ENCODE measurements at places on chromosomes 4 and X. TPM values are rescaled to one million over a fixed set of nuclear protein-coding genes. Genes with fewer than 3 reads are reported as not detected.

Gene BANK1
- total RNA-seq = 0.98 TPM

Gene TMPRSS11E
- total RNA-seq = 1.3 TPM

DNA sequence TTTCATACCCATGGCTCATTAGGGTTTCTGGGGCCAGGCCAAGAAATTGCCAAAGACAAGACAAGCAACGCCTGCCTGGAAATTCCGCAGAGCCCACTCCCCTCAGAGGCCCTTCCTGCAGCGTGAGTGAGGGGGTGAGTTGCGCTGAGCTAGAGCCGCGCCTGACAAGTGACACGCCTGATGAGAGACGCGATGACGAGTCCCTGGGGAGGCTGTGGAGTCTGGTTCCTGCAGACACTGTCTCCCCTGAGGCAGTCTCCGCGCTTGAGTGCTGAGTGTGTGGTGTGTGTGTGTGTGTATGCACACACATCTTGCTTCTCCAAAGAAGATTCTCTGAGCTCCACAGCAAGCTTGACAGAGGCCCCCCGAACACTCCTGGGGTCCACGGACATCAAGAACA is 269.8 kb downstream of the BCOR start:
- no peaks in the 10 kb centered on the region for H3K4me1 ChIP-seq
- H3K4me3 ChIP-seq = no peak overlapping the region
- H3K27ac ChIP-seq = no peak overlapping the region

GRCh38 chrX:43525901-43526610 is 130.0 kb upstream of the MAOA start:
- DNase-seq = no peak
- H3K27me3 ChIP-seq = peaks cover 36% of the 10 kb centered on the region
- no peaks in the 10 kb centered on the region for H3K4me1 ChIP-seq
- H3K4me3 ChIP-seq = no peak overlapping the region
- H3K27ac ChIP-seq = no peak overlapping the region
- no peaks in the 10 kb centered on the region for H3K36me3 ChIP-seq

DNA sequence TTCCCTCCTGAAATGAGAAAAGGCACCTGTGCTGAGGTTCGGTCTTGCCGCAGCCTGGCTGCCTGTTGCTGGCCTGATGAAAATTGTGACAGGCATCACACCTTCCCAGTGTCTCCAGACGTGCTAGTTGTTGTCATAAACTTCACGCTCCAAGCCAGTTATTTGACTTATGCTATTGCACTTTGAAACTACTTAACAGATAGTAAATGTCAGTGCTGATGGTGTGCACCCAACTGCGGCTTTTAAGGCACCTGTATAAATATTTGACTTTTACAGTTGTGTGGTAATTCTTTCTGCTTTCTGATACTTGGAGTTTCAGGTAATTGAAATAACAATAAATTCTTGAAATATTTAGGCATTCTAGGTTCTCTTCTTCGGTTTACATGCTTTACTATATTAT is 1.8 kb downstream of the WWC2 start:
- DNase-seq = no peak
- peaks cover 7% of the 10 kb centered on the region for H3K4me1 ChIP-seq
- H3K27me3 ChIP-seq = no peaks in the 10 kb centered on the region

GRCh38 chr4:20288047-20288650 is 36.4 kb downstream of the SLIT2 start:
- no peak for DNase-seq
- H3K27ac ChIP-seq = no peak overlapping the region
- no peak overlapping the region for H3K4me3 ChIP-seq
- no peaks in the 10 kb centered on the region for H3K4me1 ChIP-seq
- H3K36me3 ChIP-seq = no peaks in the 10 kb centered on the region
- H3K27me3 ChIP-seq = no peaks in the 10 kb centered on the region

- H3K4me3 ChIP-seq = no peak overlapping the region
- no peaks in the 10 kb centered on the region for H3K27me3 ChIP-seq
- no peak for DNase-seq
- no peaks in the 10 kb centered on the region for H3K4me1 ChIP-seq
- H3K27ac ChIP-seq = no peak overlapping the region
These were observed 294.3 kb upstream of the IGFBP7 start for GRCh38 chr4:57404483-57404882.

DNA sequence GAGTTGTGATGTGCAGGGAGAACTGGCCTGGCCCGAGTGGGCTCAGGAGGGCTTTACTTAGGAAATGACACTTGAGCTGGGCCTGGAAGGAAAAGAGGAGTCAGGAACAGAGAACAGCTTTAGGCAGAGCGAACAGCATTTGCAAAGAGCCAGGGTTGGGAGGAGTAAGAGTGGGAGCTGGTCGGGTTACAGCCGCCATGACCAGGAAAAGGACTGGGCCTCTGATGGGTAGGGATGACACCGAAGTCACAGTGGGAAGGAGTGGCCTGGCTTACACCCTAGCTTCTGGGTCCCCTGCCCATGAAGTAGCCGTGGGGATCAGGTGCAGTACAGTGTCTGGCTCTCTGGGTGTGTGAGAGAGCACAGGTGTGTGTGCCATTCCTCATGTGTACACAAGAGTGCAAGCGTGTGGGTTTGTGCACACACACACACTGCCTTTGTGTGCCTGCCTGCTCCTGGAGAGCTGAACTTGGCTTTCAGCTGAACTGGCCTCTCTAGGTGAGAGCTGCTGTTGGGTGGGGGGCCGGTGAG is 31.6 kb downstream of the TRMT44 start:
- peak overlapping the region; percentile 67 for H3K27ac ChIP-seq
- no peak for DNase-seq
- peaks cover 3% of the 10 kb centered on the region for H3K4me1 ChIP-seq

DNA sequence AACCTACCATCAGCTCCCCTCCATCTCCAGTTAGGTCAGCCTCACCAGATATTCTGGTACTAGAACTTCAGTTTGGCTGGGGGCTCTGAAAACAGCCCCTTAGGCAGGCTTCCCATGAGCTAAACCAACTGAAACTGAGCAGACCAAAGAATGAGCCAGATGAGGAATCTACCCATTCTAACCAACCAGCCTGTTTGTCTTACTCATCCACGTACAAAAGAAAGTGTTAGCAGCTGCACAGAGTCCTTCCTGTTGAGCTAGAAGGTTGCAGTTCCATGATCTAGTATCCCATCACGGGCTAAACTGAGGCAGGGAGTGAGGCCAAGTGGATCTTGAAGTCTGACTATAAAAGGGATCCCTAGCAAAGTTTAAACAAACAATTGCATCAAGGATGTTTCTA is 17.5 kb downstream of the MAGEA9B start:
- H3K27ac ChIP-seq = no peak overlapping the region
- H3K27me3 ChIP-seq = peaks cover 8% of the 10 kb centered on the region
- no peak overlapping the region for H3K4me3 ChIP-seq
- no peaks in the 10 kb centered on the region for H3K4me1 ChIP-seq
- no peaks in the 10 kb centered on the region for H3K36me3 ChIP-seq

Measured in breast epithelium (tissue), 4 donors.